T-helper 2 cell (primary cell): ENCODE measurements at places on chromosomes 2 and 18.
A peak's percentile ranks its signal among the peaks of the same experiment; 100 is the strongest.

DNA sequence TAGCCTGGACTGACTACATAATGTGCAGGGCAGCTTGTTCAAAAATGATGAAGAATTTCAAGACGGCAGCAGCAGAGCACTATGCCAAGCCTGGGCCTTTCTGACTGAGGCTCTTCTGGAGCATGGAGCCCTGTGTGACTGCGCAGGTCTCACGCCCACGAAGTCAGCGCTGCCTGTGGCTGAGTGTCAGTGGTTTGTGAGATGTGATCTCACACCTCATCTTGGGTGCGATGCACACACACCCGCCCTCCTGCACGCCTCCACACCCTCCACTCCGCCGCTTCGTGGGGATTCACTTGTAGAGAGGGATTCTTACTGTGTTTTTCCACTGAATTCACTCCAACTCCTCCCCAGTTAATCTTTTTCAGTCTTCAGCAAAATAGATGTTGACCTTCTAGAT is 103.9 kb downstream of the VIT start:
- DNase-seq: no peak

GRCh38 chr18:21164548-21165095 is 53.0 kb upstream of the ROCK1 start:
- DNase-seq: no peak

DNA sequence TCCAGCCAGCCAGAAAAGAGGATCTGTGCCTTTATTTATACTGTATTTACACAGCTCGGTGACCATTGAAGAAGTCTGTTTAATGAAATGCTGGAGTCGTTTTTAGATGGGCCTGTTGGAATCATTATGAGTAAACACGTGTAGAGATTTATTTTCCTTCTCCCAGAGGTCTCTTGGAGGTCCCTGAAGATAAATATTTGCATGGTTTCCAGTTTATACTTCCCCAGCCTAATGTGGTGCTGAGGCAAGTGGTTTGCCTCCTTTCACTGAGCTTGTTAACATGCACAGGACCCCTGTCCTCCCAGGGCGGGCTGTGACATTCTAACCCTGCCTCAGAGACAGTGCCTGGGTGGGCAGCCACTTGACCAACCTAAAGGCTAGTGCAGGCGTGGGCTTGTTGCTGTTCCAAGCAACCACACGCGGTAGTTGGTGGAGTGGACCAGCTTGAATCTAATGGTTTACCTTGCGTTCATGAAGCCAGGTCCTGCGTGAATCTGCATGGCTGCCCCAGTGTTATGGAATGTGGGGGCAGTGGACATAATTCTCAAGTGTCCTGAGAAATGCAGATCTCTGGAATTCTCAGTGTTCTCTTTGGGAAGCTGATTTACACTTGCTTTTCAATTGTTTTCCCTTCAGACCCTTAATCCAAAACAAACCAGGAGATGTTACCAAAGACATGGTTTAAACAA is 130.2 kb upstream of the DLX2 start:
- DNase-seq: no peak

DNA sequence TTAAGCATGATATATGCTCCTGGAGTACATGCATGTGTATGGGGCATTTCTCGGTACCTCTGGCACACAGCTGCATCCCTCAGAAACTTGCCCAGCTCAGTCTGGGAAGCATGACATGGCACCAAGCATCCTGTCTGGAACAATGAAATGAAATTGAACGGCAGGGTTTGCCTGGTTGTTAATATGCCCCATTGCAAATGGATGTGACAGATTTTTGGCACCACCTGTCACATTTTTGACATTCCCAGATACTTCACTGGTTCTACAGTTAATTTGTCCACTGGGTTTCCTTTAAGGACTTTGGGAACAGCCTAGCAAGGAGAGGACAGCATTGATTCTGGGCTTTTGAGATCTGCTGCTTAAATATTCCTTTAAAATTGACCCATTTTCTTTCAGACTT is 305.8 kb downstream of the TSN start:
- DNase-seq: no peak

DNA sequence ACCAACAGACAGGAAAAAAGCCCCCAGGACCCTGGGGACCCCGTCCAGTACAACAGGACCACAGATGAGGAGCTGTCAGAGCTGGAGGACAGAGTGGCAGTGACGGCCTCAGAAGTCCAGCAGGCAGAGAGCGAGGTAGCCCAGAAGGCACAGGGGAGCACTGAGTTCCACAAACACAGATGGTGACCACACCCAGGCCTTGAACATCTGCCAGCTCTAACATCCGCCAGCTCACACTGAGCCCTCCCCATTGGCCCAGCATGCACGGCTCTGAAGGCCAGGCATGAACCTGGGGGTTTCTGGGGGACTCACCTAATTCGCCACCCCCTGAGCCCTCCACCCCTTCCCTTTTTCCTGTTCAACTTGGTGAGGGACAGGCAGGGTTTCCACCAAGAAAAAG is 25.6 kb upstream of the PRLH start:
- DNase-seq: no peak

GRCh38 chr2:108382196-108382595 is 4.4 kb downstream of the SULT1C4 start:
- no peak for DNase-seq

DNA sequence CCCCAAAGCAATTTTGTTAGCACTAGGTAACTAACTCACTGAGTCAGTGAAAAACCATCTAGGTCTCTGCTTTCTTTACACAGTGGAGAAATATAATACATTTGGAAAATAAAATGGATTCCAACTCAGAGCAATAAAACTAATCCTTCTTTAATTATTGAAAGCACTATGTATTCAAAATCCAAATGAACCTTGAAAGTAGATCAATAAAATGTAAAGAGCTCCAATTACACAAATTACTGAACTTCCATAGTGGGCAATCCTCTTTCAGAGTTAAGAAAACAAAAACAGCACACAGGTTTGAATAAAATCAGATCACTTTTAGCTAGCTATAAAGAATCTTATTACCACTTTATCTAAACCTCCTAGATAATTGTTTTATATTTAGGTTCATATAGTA is 208.1 kb downstream of the NR4A2 start:
- DNase-seq: no peak

GRCh38 chr2:65974067-65974723 is 460.7 kb upstream of the MEIS1 start:
- DNase-seq: no peak

DNA sequence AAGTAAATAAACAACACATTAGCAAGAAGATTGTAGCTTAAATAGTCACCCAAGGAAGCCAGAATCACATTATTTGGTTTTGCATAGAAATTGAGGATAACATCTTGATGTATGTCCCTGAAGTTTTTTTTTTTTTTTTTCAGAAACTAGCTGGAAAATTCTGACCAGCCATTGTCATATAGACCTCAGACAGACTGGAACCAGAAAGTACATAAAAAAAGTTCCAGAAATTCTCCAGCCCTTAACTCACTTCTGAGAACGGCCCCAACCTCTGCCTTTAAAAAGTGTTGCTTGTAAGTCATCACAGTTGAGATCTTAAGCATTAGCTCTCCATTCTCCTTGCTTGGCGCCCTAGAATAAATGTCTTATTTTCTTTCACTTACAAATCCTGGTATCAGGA is 350.5 kb downstream of the CCDC85A start:
- DNase-seq: no peak

- DNase-seq: no peak
Measured at GRCh38 chr18:12946549-12947284, 1.1 kb upstream of the SEH1L start.

GRCh38 chr18:35158728-35159450 is 81.9 kb upstream of the ZNF397 start:
- no peak for DNase-seq

- DNase-seq: no peak
Measured at GRCh38 chr18:23868136-23868785, 146.3 kb upstream of the TTC39C start.

GRCh38 chr2:8324164-8324856 is 357.5 kb upstream of the ID2 start:
- no peak for DNase-seq

- no peak for DNase-seq
Measured at GRCh38 chr2:119144806-119145205, 13.7 kb downstream of the C1QL2 start.

DNA sequence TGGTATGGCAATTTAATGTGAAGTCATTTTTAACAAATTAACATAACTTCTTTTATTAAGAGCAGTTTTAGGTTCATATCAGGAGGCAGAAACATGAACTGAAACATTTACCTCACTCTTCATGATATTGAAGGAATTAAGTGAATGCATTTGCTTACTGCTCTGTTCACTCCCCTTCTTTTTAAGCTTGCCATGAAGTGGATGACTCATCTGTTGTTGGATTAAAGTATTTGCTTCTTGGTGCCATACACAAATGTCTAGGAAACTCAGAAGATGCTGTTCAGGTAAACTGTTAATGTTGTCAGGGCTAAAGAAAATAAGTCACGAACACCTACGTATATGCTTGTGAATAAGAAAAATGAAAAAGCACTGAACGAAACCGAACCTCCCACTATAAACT is 10.2 kb upstream of the CABYR start:
- no peak for DNase-seq

GRCh38 chr2:38149531-38149930 is 73.6 kb upstream of the CYP1B1 start:
- no peak for DNase-seq

DNA sequence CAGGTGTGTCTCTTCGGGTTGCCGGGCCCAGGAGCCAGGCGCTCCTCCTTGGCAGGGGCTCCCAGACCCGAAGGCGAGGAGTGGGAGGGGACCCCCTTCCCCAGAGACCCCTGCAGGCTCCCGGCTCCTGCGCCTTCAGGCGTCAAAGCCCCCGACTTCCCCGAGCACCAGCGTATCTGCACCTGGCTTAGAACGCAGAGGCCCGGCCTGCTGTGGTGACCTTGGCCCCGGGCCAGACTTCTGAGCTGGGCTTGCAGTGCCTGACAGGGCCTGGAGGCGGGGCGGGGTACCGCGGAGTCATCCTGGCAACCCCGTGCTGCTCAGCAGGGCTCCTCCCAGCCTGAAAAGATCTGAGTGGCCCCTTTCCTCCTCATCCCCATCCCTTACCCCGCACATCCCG is 27.0 kb downstream of the SKA1 start:
- DNase-seq: peak; percentile 34

- DNase-seq: no peak
Measured at GRCh38 chr2:23718931-23719700, 207.8 kb downstream of the ATAD2B start.

DNA sequence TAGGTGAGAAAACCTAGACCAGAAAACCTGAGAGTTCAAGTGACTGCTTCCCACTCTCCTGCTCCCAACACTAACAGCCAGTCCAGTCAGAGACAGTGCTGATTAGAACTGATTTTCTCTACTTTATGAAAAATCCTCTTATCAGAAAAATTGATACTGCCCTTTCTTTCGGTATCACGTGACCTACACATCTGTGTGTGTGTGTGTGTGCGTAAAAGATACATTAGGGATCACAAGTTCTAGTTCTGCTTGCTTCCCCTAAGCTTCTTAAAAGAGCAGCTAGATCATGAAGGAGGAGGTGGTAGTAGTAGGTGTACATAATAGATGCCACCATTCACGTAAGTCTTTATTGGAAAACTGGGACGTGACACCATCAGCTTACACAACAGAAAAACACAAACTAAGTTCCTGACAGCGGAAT is 1.5 kb downstream of the ARL5A start:
- DNase-seq: no peak

- no peak for DNase-seq
Measured at GRCh38 chr2:48017136-48017535, 110.8 kb upstream of the FBXO11 start.

- DNase-seq: no peak
Measured at GRCh38 chr2:3523551-3524041, 4.3 kb upstream of the ADI1 start.

GRCh38 chr2:227428731-227429285 is 41.1 kb upstream of the SCYGR1 start:
- DNase-seq: no peak

GRCh38 chr2:100291152-100291970 is 30.9 kb downstream of the LONRF2 start:
- peak; percentile 98 for DNase-seq

DNA sequence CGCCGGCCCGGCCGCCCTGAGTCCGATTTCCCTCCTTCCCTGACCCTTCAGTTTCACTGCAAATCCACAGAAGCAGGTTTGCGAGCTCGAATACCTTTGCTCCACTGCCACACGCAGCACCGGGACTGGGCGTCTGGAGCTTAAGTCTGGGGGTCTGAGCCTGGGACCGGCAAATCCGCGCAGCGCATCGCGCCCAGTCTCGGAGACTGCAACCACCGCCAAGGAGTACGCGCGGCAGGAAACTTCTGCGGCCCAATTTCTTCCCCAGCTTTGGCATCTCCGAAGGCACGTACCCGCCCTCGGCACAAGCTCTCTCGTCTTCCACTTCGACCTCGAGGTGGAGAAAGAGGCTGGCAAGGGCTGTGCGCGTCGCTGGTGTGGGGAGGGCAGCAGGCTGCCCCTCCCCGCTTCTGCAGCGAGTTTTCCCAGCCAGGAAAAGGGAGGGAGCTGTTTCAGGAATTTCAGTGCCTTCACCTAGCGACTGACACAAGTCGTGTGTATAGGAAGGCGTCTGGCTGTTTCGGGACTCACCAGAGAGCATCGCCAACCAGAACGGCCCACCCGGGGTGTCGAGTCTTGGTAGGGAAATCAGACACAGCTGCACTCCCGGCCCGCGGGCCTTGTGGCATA is 4.6 kb downstream of the SIX2 start:
- no peak for DNase-seq

- no peak for DNase-seq
Measured at GRCh38 chr18:50104421-50104820, 90.5 kb downstream of the MYO5B start.

GRCh38 chr2:191615596-191615995 is 62.3 kb upstream of the NABP1 start:
- no peak for DNase-seq

DNA sequence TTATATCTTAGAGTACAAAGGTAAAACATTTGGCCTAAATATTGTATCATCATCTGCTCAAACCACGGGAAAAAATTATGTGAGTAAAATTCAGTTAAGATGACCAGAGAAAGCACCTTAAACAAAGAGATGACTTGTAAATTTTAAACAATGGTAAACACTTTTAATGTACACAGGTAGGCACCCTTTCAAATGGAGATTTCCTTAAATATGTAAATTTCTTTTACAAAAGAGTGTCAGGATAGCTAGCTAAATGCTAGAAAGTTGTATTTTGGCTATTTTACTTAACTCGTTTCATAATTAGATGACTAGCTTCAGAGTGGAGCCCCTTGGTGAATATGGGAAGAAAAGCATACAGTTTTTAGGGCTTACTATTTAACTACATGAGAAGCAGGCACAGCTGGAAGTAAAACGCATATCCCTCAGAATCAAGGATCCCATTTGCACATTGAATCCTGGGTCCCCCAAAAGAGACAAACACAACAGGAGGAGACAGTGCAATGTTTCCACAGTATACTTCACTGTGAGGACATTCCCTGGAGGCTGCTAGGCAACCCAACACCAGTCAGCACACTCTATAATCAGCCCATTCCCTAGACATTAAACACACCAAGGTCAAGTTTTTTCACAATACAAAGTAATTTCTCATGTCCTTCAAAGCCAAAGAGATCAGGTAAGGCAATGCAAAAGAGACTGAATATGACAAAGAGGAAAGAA is 1154.4 kb downstream of the DPP10 start:
- no peak for DNase-seq

- no peak for DNase-seq
Measured at GRCh38 chr2:85734942-85735608, 18.7 kb upstream of the ATOH8 start.

- no peak for DNase-seq
Measured at GRCh38 chr2:96427917-96428316, 77.2 kb downstream of the NEURL3 start.
